ENCODE measurements at places on chromosomes 11 and 22. TPM values are rescaled to one million over a fixed set of nuclear protein-coding genes. Genes with fewer than 3 reads are reported as not detected.

The RIBC2 gene
- 0.67 TPM for total RNA-seq

The ZNRF3 gene
- 0.35 TPM for total RNA-seq

The GLB1L3 gene
- 2.0 TPM for total RNA-seq

The MN1 gene
- total RNA-seq, result 0.39 TPM

The HIC2 gene
- 9.7 TPM for total RNA-seq

The ANO1 gene
- total RNA-seq, result not detected

The MUC15 gene
- total RNA-seq, result not detected

The NFAM1 gene
- total RNA-seq, result 0.12 TPM

The TOMM22 gene
- total RNA-seq, result 58.4 TPM

The PANX2 gene
- total RNA-seq, result not detected

The IFITM10 gene
- 2.4 TPM for total RNA-seq

Measured in CD4-positive, CD25-positive, alpha-beta regulatory T cell (primary cell).